ENCODE measurements at places on chromosomes 5 and 9.

- no peak for DNase-seq
Observed at GRCh38 chr5:95075111-95075510, 209.8 kb downstream of the MCTP1 start.

DNA sequence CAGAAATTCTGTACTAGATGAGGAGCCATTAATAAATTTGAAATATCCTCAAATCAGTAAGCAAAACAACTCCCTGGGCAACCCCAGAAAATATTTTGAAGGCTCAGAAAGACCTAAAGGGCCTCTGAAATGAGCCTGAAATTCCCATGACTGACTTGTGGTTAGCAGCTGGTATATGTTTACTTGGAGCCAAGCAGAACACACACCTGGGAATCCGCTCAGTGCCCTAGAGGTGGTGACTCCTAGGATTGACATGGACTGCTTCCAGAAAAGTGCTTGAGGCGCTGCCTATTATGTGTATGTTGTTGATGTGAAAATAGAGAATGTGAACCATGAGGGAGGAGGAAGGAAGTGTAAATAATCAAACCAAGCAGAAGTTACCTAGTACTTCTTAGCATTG lies 14.7 kb downstream of the RFK start:
- DNase-seq = no peak

- no peak for DNase-seq
Observed at GRCh38 chr5:173872957-173873305, 15.2 kb upstream of the CPEB4 start.

DNA sequence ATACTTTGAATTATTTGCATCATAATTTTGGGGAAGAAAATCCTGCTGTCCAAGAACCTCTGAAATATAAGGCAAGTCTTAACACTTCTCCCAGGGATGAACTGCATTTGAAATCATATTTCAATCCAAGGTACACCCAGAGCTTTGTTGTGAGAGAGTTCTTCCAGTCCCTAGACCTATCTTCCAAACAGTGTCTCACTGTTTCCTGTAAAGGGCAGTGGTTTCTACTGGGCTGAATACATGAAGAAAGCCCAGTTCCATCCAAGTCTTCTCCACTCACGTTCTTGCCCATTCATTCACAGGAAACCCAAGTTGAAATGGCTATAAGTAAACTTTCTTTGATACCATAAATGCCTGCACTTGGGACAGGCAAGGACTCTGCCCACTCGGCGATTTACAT lies 108.3 kb upstream of the LHFPL2 start:
- DNase-seq = no peak

DNA sequence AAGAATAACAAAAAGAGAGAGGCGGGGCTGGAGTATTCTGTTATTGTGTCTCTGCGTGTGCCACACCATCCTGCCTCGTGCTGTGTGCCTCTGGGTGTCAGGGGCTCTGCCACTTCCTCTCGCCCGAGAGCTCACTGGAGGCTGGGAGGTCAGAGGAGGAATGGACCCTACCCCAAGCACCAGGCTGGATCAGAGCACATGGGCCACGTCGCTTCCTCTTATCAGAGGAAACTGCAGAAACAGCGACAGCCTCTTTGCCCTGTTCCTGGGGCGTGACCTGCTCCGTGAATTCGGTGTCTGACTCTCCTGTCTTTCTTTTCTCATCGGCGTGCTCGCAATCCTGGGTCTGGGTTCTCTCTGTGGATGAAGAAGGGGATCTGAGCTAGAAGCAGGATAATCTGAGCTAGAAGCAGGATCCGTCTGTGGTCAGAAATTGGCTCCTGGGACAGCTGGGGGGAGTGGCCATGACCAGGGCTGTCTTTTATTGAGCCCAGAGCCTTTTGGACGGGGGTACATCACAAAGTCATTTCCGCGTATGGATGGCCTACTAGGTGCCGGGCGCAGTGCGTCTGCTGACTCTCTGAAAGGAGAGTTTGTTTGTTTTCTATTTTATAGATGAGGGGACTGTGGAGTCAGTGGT lies 150.3 kb upstream of the COL5A1 start:
- no peak for DNase-seq

- no peak for DNase-seq
Observed at GRCh38 chr9:110785166-110785565, 116.6 kb downstream of the MUSK start.

- DNase-seq = no peak
Observed at GRCh38 chr9:21542787-21543186, 60.7 kb upstream of the IFNE start.

DNA sequence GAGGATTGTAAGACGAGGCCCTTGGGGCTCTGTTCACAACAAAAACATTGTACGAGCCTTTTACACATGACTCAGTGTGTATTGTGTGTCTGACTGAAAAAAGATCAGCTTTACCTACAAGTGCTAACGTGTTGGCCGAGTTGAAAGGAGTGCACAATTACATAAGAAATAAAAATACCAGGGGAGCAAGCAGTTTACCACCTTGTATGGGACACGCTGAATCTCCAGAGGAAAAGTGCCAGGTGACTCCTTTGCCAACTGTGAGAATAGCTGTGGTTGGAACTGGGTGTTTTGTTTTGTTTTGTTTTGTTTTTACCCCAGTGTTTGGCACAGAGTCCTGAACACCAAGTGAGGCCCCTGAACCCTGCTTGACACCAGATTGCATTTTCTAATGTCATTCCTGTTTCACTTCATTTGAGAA lies 32.8 kb upstream of the ZSWIM6 start:
- DNase-seq = no peak

- DNase-seq = no peak
Observed at GRCh38 chr5:150585781-150586341, 54.6 kb upstream of the SYNPO start.

DNA sequence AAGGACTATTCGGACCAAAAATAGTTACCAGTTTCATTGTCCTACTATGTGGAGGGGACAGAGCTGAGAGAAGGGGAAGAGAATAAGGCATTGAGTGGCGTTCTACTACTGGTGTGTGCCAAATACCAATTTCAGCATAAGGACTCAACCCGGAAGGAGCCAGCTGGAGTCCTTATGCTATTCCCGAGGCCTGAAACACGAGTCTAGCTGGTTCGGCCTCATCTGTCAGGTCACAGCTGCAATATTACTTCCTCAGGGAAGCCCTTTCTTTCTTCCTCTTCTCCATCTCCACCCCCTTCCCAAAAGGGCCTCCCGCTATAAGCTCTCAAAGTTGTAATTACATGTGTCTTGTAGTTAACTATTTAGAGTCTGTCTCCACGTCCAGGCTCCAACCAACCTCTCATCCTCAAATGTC lies 20.5 kb upstream of the FER start:
- DNase-seq = no peak

GRCh38 chr5:35198075-35198474 lies 32.2 kb downstream of the PRLR start:
- peak; percentile 52 for DNase-seq

DNA sequence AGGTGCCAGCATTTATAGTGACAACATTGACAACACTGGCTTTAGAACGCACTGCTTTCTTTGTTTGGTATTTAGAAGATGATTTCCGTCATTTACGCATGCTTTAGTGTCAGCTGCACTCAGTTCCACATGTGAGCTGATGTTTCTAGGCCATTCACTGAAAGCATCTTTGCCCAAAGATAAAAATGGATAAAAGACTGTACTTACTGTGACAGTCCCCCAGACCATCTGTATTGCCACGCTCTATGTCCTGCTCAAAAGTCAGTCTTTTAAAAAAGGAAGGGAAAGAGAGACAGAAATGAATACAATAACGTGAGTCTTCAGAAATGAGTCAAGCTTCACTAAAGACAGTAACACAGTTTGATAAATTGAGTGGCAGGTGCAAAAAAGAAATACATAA lies 99.3 kb downstream of the SEMA6A start:
- no peak for DNase-seq

- no peak for DNase-seq
Observed at GRCh38 chr9:4397917-4398316, 92.4 kb upstream of the SLC1A1 start.

- DNase-seq = no peak
Observed at GRCh38 chr9:26131886-26132285, 453.6 kb upstream of the TUSC1 start.

Measured in right kidney (tissue), 9 donors.